GM19239 (cell line): ENCODE measurements at places on chromosomes 4 and X.

DNA sequence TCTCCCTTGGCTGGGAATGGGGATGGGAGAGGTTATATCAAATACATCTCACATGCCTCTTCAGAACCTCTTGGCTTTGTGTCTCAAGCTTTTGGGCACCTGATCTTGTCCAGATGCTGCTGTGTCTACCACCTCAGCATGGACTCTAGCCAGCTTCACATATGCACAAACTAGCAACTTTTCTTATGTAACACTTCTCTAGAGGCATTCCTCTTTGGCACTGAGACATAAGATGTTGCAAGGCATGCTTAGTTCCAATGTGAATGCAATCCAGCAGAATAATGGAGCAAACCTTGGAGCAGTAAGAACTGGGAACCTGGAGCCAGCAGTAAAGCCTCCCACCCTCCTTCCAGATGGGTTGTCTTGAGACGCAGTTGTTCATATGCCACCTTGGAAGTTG, 113.4 kb upstream of the TMEM47 start:
- DNase-seq, result no peak

- no peak for DNase-seq
These were observed 173.6 kb downstream of the AFAP1 start for GRCh38 chr4:7766086-7766485.

GRCh38 chr4:73750730-73751129, 10.4 kb downstream of the CXCL8 start:
- no peak for DNase-seq

GRCh38 chr4:34922325-34922724, 1322.0 kb downstream of the ARAP2 start:
- no peak for DNase-seq

GRCh38 chrX:105323928-105324327, 103.4 kb upstream of the TEX13A start:
- DNase-seq, result no peak

DNA sequence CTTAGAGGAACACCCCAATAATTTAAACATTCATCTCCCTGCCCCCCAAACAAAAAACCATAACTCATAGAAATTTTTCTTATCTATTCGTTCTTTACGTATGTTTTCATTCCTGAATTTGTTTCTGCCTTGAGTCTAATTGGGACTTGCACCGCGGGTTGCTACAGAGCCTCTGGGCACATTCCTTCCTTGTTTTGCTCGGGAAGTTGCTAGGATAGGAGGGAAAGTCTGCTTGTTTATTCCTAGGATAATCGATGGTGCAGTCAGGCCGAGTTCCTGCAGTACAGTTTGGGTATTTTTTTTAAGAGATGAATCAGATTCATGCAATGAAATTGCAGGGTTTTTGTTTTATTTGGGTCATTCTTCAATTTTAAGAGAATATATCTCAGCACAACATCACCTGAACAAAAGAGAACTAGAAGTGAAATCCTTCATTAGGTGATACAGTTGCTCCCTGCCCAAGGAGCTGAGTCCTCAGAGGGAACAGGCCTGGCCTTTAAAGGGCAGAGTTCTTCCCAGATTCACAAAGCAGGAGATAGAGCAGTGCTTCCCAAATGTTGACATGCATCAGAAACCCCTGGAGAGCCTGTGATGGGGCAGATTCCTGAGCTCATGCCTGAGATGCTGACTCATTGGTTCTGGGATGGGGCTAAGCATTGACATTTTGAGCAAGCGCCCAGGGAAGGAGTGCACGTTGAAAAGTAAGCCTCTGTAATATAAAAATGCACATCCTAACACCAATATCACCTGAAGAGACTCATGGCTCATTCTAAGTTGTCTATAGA, 114.9 kb upstream of the FAM9B start:
- no peak for DNase-seq

DNA sequence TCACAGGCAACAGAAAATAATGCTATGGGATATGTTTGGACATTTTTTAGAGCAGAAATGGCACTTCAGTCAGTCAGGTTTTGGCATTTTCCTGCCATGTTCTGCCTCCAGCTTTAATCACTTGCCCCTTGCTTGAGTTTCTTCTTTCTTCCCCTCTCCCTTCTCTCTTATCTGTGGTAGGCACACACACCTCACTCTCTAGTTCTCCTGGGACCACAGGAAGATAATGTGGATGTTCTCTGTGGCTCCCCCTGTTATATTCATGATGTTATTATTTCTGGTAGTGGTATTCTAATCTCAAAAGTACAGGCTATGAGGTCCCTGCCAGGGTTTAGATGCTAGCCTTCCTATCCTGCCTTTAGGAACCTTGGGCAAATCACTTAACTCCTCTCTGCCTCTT, 5.2 kb downstream of the HADH start:
- DNase-seq, result no peak

- DNase-seq, result no peak
These were observed 739.3 kb upstream of the FAM241A start for GRCh38 chr4:111405989-111406388.

- DNase-seq, result no peak
These were observed 29.9 kb downstream of the BOD1L1 start for GRCh38 chr4:13597604-13598003.

DNA sequence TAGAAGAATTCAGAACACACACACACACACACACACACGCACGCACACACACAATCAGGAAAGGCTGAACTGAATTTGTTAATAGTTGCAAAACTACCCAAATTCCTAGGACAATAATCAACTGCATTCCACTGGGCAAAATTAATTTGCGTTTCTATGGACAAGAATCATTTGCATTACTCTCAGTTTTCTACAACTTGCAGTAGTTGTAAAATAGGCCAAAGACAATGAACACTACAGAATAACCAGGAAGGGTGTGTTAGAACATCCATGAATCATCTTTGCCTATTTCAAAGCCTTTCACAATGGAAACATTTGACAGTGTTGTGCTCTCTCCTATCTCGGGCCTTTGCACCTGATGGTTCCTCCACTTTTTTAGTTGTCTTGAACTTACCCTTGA, 77.1 kb upstream of the IGFBP7 start:
- DNase-seq, result no peak

- no peak for DNase-seq
These were observed 494 bp downstream of the SPOCK3 start for GRCh38 chr4:167233685-167234315.

DNA sequence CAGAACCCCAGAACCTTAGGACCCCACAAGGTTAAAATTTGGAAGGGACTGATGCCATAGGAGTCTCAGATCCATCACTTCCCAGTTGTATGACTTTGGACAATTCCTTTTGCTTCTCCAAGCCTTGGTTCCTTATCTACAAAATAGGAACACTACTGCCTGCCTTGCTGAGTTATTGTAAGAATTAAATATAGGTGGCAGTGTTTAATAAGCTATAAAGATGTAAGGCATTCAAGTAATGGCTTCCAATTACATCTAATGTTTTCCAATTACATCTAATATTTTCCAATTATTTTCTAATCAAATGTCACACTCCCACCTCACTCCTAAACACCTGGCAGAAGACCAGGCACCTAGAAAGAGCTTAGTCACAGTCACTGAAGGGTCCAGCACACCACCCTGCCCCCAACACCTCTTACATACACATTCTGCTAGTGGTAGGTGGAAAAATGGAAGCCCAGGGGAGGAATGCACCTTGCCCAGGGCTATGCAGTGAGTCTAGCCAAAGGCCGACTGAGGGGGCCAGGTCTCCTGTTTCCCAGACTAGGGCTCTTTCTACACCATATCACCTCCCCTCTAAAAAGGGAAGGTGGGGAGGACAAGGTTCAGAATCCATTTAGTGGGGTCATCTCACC, 24.5 kb upstream of the KDM5C start:
- DNase-seq, result no peak

DNA sequence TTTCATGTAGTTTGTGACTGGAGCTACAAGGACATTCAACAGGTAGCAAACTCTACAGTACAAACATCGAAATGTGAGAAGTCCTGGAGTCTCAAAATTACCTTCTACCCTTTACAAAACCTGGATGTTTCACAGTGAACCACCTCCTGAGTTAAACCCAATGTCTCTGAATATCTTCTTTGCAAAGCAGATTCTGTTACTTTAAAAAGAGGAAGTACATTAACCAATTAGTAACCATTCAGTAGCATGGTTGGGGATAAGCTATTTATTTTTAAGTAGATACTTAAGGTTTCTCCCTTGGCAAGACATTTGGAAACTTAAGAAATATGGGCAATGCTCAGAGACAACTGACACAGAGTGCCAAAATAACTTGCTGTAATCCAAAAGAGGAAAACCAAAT, 371.9 kb upstream of the NWD2 start:
- DNase-seq, result no peak

DNA sequence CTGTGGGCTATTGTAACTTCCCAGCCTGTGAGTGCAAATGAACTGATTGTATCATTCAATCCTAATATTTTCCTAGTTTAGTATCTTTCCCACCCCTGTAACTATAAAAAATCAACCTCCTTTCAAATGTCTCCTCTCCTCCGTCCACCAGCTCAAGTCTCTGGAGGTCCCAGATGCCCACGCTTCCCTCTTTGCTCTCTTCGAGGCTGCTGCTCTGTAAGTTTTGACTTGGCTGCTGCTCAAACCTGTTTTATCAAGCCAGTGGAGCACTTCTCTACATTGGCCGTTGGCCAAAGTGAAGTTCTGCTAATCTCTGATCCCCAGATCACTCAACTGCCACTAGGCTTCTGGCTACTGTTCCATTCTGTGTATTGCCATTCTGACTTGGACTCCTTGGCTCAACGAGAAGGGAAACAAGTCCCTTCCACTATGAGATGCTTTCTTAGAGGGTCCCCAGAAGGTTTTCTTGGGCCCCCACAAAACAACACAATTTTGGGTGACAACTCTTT, 60.7 kb upstream of the RAPGEF2 start:
- DNase-seq, result no peak

DNA sequence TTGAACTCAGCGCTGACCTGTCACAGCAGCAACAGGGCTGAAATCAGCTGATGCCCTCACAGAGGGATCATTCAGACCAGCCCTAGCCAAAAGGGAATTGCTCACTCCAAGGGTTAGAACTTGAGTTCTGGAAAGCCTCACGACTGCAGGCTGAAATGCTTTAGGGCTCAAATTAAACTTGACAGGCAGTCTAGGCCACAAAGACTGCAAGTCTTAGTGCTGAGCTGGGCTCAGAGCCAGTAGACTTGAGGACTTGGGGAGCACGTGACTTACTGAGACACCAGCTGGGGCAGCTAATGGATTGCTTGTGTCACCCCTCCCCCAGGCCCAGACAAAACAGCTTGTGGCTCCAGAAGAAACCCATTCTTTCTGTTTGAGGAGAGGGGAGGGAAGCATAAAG, 119.0 kb upstream of the SLC6A14 start:
- no peak for DNase-seq

GRCh38 chrX:150983521-150984168, 510 bp downstream of the HMGB3 start:
- DNase-seq, result peak; percentile 17

- DNase-seq, result no peak
These were observed 964.3 kb upstream of the GRIA3 start for GRCh38 chrX:122219735-122220134.

DNA sequence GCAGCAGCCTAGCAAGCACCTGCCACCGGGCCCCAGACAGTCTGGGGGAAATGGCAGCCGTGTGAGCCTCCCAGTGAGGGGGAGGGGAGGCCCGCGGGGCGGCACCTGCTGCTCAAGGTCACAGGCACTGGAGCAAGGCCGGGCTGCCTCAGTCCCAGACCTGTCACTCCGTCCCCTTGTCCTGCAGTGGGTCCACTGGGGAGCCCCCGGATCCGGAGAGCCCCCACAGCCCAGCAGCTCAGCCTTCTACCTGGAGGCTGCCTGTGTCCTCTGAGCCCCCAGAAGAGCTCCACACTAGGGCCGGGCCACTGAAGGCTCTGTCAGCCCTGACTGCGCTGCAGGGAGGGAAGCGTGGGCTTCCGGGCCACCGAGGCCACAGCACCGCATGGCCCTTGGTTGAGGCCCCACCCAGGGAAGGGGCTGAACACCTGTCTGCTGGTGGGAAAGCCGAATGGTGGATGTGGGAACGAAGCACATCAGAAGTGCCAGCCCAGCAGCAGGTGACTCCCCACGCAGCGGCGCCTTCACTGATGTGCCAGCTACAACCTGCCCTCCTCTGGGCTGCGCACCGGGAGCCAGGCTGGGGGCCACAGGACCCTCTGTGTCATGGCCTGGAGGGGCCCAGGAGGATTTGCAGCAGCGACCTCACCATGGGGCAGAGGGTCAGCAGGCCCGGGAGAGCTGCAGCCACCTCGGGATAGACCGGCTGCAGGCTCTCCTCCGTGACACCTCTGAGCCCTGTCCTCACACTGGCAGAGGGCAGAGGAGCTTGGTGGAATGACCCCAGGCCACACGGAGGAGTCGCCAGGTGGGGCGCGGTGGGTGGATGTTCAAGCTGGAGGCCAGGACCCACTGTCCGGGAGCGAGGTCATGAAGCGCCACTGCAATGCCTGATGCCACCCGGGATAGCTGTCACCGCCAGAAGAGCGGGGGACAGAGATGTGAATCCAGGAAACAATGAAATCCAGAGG, 35.0 kb upstream of the MXD4 start:
- DNase-seq, result no peak

DNA sequence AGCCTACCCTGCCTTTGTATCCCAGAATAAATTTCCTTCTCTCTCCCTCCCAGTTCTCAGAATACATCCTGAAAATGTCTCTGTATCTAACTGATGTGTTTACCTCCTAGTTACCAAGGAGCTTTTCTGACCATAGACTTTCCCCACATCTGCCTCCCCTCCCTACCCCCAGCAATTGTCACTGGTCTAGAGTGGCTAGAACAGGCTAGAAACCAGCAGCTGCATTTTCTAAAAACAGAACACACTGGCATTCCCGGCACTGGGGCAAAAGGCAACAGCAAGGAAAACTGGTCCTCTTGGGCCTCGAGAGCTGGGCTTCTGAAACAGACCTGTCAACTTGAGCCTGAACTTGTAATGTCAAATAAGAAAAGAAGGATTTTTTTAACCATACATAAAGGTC, 16.4 kb downstream of the TASL start:
- DNase-seq, result no peak

- DNase-seq, result no peak
These were observed 2.4 kb downstream of the XAGE3 start for GRCh38 chrX:52865343-52865998.

DNA sequence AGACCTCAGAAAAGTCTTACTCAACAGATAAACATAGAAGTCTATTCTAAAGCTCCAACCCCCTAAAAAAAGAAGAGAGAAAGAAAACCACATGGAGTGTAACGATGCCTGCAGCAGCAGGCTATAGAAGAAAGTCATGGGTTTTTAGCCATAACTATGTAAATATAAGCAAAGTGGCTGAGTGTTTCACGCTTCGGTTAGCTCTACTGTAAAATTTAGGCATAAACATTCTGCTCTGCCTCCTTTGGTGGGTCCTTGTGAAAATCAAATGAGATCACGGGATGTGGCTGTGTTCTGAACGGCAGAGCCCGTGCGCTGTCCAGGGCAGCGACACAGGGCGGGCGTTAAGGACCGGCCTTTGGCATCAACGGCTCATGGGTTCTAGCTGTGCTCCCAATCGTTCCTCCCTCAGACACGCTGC, 78.4 kb downstream of the IRF2 start:
- DNase-seq, result no peak

GRCh38 chrX:69107747-69108401, 57.4 kb downstream of the PJA1 start:
- DNase-seq, result no peak
